ENCODE measurements at places on chromosomes 7 and 10. TPM values are rescaled to one million over a fixed set of nuclear protein-coding genes. Genes with fewer than 3 reads are reported as not detected.

- no peak for DNase-seq
Measured at GRCh38 chr10:113118882-113119281, 168.8 kb downstream of the TCF7L2 start.

DNA sequence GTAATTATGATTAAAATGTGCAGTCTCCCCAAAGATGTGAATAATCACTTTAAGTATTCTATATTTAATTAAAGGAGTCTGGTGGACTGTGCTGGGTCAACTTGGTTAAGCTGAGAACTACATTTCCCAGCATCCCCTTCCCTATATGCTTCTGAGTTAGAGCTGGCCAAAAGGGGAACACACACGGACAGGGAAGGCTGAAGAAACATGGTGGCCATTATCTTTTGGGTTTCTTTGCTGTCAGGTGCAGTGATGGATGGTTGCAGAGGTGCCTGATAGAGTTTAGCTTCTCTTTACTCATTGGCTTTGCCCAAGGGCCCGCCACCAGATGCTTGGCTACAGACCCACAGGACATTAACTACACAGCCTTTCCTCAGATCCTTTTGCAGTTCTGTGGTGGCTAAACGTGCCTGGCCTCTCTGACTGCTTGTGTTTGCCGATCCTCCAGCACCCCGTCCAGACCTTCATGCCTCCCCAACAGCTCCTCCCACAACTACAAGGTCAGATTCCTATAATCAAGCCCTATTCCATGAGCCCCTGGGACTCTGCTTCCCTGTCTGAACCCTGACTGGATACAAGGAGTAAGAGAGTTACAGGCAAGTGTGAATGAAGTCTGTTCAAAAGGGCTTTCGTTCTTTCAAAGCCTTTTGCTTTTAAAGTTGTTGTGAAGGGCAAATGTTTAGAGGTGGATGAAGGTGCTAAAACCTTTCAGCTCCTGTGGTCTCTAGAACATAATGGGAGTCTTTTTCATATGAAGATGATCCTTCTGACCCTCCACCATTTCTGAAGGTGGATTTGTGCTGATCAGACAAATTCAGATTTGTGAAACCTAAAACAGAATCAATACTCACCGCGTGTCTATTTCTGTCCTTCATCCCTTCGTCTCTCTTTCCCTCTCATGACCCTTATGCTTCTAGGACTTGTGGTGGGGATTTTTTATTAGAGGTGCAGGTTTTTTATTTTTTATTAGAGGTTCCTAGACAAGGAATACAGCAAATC, 21.5 kb downstream of the BUB3 start:
- no peak for DNase-seq

- DNase-seq: no peak
Measured at GRCh38 chr7:27300421-27300820, 57.8 kb downstream of the EVX1 start.

DNA sequence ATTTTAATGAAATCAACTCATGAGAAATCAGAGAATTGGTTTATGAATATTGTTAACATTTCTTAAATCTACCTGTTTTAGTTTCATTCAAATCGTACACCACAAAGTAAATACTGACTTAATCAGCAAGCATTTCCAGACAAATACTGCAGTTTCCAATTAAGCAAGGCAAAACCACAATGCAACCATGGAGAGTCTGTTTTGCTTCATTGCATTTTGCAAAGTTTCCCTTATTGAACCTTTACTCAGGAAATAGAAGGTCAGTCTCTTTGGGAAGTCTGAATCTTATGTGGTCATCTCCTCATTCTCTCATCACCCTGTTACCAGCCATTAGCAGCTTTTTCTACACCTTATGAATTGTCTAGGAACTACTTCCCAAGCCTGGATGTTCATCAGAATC, 400.5 kb downstream of the IPMK start:
- no peak for DNase-seq

DNA sequence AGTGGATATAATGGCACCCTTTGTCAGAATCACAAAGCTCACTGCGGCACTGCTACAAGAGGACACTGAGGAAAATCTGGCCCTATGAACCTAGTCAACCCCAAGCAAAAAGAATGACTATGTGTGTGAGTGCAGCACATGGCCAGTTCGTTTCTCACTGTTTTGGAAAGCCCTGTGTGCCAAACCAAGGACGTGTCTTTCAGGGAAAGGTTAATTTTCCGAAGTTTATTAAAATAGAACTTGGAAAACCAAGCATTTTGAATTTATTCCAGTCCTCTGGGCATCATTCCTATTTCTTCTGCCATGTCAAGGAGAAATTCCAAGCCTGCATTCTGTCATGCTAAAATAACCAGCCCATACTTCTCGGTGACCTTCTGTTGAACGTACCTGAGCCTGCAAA, 471.8 kb downstream of the PLXDC2 start:
- DNase-seq: no peak

DNA sequence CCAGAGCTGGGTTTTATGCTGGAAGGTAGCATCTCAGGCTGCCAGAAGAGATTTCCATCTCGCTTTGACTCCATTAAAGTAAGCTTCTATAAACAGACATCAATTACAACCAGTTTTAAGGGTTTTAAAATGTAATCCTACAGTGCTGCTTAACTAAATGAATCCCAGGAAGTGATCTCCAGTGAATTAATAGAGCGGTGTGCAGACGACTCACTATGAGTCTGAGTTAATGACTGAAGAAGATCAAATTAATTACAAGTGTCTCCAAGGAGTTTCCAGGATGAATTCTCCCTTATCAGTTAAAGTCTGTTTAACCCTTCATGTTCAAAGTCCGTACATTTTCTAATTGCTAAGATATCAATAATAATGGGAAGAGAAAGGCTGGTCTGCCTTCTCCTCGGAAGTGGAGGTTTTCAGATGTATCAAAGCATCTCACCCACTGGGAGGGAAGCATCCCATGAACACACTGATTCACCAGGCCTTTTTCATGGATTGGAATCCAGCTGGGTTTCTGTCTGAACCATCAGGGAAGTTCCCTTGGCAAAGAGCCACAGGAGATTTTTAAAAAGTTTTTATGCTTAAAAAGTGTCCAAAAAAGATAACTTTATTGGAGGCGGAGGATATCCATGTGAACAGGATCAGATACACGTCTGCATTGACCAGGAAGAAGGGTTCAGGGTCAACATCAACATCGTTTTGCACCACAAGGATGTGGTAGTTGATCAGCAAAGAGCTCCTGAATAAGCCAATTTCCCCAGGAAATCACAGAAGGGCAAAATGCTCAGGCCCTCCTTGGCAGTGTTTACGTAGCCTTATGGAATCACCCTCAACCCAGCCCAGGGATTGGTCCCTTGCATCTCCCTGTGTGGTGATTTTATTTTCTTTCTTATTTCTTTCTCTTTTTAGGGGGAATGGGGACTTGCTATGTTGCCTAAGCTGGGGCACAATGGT, 288.2 kb downstream of the POU6F2 start:
- DNase-seq: no peak

DNA sequence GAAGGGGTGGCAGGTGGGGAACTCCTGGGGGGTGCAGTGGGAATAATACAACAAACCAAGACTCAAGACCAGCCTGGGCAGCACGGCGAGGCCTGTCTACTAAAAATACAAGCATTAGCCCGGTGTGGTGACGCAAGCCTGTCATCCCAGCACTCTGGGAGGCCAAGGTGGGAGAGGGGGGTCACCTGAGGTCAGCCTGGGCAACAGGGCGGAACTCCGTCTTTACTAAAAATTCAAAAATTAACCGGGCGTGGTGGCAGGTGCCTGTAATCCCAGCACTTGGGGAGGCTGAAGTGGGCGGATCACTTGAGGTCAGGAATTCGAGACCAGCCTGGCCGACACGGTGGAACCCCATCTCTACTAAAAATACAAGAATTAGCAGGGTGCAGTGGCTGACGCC, 48.4 kb upstream of the ELFN1 start:
- no peak for DNase-seq

DNA sequence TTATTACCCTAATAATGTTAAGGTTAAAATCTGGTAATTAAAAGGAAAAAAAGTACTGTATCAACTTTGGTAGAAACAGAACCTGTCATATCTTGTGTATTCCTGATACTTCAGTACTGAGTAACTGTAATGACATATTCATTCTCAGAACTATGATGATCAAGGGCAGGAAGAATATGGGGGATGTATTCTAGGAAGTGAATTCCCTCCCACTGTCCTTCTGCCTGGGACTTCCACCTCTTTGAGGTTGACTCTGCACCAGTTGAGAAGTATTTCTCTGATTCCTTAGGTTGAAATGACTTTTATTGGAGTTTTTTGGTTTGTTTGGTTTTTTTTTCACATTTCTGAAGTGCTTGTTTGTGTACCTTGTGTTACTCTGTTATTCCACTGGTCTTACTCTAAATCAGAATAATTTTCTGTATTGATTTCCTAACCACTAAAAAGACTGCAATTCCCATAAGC, 36.9 kb downstream of the WASL start:
- DNase-seq: no peak

DNA sequence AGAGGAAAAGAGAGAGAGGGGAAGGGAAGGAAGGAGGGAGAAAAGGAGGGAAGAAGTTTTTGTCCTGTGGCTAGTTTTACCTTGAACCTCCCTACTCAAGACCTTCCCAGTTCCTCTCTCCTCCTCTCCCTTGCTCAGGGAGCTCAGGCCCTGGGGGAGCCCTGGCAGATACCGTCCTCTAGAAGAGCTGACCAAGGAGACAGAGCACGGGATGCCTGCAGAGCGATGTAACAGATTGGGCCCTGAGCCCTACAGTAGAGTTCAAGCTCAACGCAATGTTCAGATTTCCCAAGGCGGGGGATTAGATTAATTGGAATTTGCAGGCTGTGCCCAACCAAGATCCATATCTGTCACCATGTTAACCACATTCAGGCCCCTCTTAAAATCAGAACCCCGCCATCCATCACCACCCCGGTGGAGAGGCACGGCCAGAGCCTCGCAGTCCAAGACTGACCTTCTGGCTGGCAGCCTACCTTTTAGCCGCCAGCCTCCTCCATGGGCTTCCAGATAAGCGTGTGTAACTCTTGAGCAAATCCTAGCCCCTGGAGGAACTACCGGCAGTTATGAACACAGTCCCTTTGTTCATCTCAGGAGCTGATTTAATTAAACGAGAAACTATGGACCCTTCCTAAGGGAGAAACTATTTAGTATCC, 70.6 kb downstream of the KCNMA1 start:
- DNase-seq: no peak

DNA sequence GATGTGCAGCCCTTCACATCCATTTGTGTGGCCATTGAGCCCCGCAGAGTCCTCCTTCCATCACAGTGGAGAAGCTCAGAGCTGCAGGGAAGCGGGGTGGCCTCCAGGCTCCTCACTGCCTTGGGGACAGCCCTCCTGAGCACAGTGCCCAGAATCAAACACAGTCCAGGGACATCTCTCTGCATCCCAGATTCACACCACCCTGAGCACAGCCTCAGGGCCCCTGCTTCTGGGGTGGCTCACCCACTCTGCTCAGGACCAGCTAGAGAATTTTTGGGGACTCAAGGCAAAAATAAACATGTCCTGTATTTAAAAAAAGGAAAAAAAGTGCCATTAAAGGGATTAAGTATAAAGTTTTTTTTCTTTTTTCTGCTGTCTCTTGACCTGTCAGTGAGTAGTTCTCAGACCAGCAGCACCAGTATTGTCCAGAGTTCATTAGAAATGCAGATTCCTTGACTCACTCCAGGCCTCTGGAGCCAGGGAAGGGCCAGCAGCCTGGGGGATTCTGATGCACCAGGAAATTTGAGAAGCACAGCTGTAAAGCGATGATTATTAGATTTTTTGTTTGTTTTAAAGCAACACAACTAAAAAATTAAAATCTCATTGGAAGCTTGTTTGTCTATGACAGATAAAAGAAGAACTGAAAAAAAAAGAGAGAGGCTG, 61.6 kb downstream of the ARHGAP22 start:
- no peak for DNase-seq

DNA sequence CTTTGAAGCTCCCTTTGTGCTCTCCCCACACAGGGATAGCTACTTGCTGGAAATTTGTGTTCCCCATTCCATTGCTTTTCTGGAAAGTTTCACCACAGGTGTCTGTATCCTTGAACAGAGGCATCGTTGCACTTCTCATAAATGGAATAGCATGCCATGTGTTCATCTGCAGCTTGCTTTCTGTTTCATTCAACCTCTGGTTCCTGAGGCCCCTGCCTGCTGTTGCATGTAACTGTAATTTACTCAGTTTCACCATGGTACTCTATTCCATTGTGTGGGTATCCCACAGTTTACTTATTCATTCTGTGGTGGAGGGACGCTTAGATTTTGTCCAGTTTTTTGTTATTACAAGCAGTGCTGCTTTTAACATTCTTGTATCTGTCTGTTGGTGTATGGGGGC, 32.0 kb downstream of the EEPD1 start:
- no peak for DNase-seq

- DNase-seq: no peak
Measured at GRCh38 chr10:73934074-73934473, 23.1 kb downstream of the PLAU start.

GRCh38 chr10:26085549-26085948, 131.0 kb upstream of the GAD2 start:
- DNase-seq: no peak

GRCh38 chr10:110723224-110723891, 79.2 kb downstream of the RBM20 start:
- no peak for DNase-seq

DNA sequence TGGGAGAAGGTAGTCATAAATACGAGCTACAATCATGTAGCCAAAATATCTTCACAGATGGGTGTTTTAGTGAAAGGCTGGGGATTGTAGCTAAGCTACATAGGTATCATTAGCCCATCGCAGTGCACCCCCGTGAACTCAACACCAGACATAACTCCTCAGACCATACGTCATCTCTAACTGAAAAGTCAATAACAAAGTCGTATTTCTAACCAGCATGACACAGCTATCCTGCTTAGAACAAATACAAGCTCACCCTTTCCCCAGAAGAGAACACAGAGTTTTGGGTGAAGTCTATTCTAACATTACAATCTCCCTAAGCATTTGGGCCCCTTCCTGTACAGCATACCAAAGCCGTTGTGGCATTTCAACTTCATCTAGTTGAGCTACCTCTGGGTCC, 636.6 kb upstream of the DPP6 start:
- DNase-seq: no peak

- DNase-seq: no peak
Measured at GRCh38 chr7:96800122-96800521, 90.5 kb upstream of the SEM1 start.

- DNase-seq: no peak
Measured at GRCh38 chr10:51405580-51406351, 293.6 kb downstream of the CSTF2T start.

DNA sequence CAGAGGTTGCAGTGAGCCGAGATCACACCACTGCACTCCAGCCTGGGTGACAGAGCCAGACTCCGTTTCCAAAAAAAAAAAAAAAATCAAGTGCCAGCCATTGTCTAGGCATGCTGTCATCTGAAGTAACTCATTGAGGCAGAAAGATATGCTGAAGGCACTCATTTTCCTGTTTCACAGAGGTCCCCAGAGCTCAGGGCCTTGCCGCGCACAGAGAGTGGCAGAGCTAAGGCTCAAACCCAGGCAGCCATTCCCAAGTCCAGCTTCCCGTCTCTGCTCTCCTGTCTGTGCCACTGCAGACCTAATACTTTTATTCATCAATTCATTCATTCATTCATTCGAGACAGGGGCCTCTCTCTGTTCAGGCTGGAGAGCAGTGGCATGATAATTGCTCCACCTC, 3.5 kb downstream of the GRIFIN start:
- no peak for DNase-seq

Gene DHTKD1
- total RNA-seq: 17.5 TPM

Gene OR6V1
- not detected for total RNA-seq

Gene ADAM22
- total RNA-seq: 10.3 TPM

Gene INMT
- 18.1 TPM for total RNA-seq

Gene MGAM2
- total RNA-seq: 4.1 TPM

Gene ICA1
- total RNA-seq: 32.9 TPM

Gene STYXL1
- 64.4 TPM for total RNA-seq

Gene CYP26A1
- total RNA-seq: 0.80 TPM

Gene STEAP1B
- total RNA-seq: not detected

All from hepatocyte (in vitro differentiated cells).